ENCODE measurements at places on chromosomes 5 and 9. TPM values are rescaled to one million over a fixed set of nuclear protein-coding genes. Genes with fewer than 3 reads are reported as not detected.

GRM6 gene
- not detected for total RNA-seq

IL7R gene
- total RNA-seq, result 14.0 TPM

OTP gene
- total RNA-seq, result not detected

SLC27A6 gene
- total RNA-seq, result 0.17 TPM

GABRA6 gene
- not detected for total RNA-seq

SAXO1 gene
- total RNA-seq, result not detected

FAM78A gene
- total RNA-seq, result 0.30 TPM

F2RL2 gene
- total RNA-seq, result 8.3 TPM

IRX2 gene
- 2.2 TPM for total RNA-seq

SPATA6L gene
- under 0.01 TPM for total RNA-seq

IGIP gene
- 0.45 TPM for total RNA-seq

FAXDC2 gene
- total RNA-seq, result 3.1 TPM

SMARCA2 gene
- 29.9 TPM for total RNA-seq

BHMT gene
- total RNA-seq, result not detected

PCBD2 gene
- 5.0 TPM for total RNA-seq

SLC6A7 gene
- not detected for total RNA-seq

TICAM2 gene
- 4.5 TPM for total RNA-seq

TBC1D2 gene
- total RNA-seq, result 20.2 TPM

TSLP gene
- total RNA-seq, result 1.2 TPM

DMRT3 gene
- total RNA-seq, result not detected

PALM2AKAP2 gene
- 0.67 TPM for total RNA-seq

TAF11L9 gene
- total RNA-seq, result not detected

OBP2B gene
- not detected for total RNA-seq

LCP2 gene
- total RNA-seq, result not detected

PHF24 gene
- total RNA-seq, result 0.74 TPM

HSPB3 gene
- total RNA-seq, result not detected

CEP120 gene
- total RNA-seq, result 11.9 TPM

RANBP17 gene
- total RNA-seq, result 4.7 TPM

CCDC171 gene
- 1.5 TPM for total RNA-seq

LHX6 gene
- total RNA-seq, result not detected

PCDHGA9 gene
- 1.9 TPM for total RNA-seq

AIF1L gene
- total RNA-seq, result 0.30 TPM

PCDHB14 gene
- not detected for total RNA-seq

OSTF1 gene
- total RNA-seq, result 40.0 TPM

EGFLAM gene
- total RNA-seq, result 1.2 TPM

TEK gene
- 2.2 TPM for total RNA-seq

SNX18 gene
- total RNA-seq, result 33.4 TPM

SHC3 gene
- 3.9 TPM for total RNA-seq

BARX1 gene
- total RNA-seq, result not detected

PDCD1LG2 gene
- total RNA-seq, result 4.9 TPM

BRINP1 gene
- total RNA-seq, result not detected

GOLM1 gene
- total RNA-seq, result 60.9 TPM

FREM1 gene
- 0.30 TPM for total RNA-seq

IFNB1 gene
- not detected for total RNA-seq

IL13 gene
- not detected for total RNA-seq

TEX53 gene
- not detected for total RNA-seq

LCN1 gene
- not detected for total RNA-seq

WNT8A gene
- not detected for total RNA-seq

CBY3 gene
- not detected for total RNA-seq
